Cardiac septum (tissue), 1 donor: ENCODE measurements at places on chromosomes 5 and 9.

DNA sequence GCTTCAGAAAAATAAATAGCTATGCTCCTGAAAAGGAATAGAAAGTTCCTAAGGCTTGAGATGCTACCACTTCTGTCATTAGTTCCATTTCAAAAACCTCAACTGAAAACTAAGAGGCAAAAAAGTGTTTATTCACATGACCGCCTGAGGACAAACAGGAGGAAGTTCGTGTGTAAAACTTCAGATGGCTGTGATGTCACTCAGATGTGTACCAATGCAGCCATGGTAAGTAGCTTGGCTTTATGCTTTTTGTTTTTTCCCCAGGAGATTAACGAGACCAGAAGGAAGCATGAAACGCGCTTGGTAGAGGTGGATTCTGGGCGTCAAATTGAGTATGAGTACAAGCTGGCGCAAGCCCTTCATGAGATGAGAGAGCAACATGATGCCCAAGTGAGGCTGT lies 33.0 kb downstream of the LMNB1 start:
- DNase-seq: no peak

GRCh38 chr9:106420511-106420944 lies 442.4 kb upstream of the ZNF462 start:
- no peak for DNase-seq

DNA sequence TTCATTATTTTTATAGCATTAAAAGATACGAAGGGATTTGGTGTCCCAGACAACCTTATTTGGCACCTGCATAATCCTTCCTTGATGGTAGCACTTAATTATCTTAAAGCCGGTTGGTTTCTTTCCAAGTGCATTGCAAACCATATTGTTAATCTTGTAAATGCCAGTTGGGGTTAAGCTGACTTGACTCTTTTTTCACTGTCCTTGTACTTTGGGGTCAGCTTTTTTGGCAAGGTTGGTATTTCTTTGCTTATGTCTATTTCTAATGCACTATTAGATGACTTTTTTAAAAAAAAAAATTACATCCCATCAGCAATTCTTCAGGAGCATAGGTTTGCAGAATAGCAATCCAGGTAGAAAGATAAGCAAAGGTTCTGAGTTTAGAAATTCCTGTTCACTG lies 466.8 kb upstream of the TLE4 start:
- no peak for DNase-seq

GRCh38 chr5:116389601-116390000 lies 185.0 kb downstream of the SEMA6A start:
- DNase-seq: no peak

GRCh38 chr5:132500931-132501628 lies 10.5 kb upstream of the IRF1 start:
- no peak for DNase-seq

GRCh38 chr5:56358046-56358445 lies 124.9 kb upstream of the ANKRD55 start:
- no peak for DNase-seq

- DNase-seq: no peak
These were observed 69.0 kb upstream of the SMC2 start for GRCh38 chr9:104025104-104025503.

DNA sequence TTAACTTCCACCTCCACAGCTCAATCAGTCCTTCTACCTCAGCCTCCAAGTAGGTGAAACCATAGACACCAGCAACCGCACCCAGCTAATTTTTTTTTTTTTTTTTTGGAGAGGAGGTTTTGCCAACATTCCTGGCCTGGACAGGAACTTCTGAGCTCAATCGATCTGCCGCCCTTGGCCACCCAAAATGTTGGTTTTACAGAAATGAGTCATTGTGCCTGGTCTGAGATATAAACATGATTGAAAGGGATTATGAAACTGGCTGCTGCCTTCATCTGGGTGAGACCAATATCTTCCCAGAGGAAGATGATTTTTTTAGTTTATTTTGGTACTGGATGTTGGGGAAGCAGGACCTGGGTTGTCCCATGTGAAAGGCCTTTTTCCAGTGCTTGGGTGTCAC lies 9.2 kb downstream of the TAF11L12 start:
- DNase-seq: no peak

GRCh38 chr9:19404283-19405075 lies 4.3 kb upstream of the ACER2 start:
- DNase-seq: no peak

GRCh38 chr9:38067859-38068681 lies 957 bp downstream of the SHB start:
- no peak for DNase-seq

GRCh38 chr5:6372251-6373080 lies 5.9 kb downstream of the MED10 start:
- DNase-seq: no peak

GRCh38 chr9:119091074-119091473 lies 278.2 kb downstream of the BRINP1 start:
- no peak for DNase-seq

DNA sequence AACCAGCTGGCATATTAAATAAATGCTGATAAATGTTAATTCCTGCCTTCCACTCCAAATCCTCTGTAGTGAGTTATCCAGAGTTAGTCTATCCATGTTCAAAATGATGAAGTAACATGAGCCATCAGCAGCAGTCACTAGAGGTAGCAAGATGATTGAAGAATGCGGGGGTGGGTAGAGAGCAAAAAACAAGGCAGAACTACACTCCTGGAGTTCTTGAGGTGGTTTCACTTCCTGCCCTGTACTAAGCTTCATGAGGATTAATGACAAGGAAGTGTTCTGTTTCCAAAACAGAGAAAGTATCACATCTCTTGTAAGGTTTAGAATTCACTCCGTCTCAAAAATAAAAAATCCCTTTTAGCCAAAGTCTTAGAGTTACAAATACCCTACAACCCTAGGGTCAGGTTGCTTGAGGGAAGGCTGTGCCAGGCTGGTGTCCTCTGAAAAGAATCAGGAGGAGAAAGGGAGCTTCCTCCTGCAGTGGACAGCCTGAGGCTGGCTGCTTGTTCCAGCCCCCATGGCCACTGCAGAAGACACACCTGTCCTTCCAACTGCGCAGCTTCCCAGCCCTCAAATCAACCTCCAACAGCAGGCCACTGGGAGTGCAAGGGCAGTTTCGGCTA lies 180.2 kb downstream of the DENND1A start:
- DNase-seq: no peak

- DNase-seq: no peak
These were observed 253 bp downstream of the SLC12A2 start for GRCh38 chr5:128083811-128084227.

- DNase-seq: no peak
These were observed 422.7 kb upstream of the PAPPA start for GRCh38 chr9:115730845-115731244.

- no peak for DNase-seq
These were observed 171.6 kb downstream of the TARS1 start for GRCh38 chr5:33612386-33612785.

DNA sequence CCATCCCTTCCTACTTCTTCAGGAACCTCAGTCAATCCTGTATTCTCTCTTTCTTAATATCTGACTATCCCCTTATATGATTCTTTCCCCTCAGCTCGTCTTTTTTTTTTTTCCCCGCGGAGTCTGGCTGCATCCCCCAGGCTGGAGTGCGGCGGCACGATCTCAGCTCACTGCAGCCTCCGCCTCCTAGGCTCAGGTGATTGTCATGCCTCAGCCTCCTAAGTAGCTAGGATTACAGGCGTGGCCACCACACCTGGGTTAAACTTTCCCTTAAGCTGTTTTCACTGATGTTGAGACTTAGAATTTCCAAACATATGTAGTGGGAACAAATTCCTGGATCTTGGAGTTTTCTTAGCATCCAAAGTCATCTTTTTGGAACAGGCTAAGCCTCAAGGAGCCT lies 13.3 kb upstream of the RUSC2 start:
- no peak for DNase-seq

GRCh38 chr5:13553896-13554295 lies 390.6 kb downstream of the DNAH5 start:
- no peak for DNase-seq

GRCh38 chr5:42875785-42876374 lies 64.2 kb upstream of the SELENOP start:
- DNase-seq: no peak

GRCh38 chr5:18323891-18324290 lies 689.6 kb downstream of the TAF11L14 start:
- DNase-seq: no peak

DNA sequence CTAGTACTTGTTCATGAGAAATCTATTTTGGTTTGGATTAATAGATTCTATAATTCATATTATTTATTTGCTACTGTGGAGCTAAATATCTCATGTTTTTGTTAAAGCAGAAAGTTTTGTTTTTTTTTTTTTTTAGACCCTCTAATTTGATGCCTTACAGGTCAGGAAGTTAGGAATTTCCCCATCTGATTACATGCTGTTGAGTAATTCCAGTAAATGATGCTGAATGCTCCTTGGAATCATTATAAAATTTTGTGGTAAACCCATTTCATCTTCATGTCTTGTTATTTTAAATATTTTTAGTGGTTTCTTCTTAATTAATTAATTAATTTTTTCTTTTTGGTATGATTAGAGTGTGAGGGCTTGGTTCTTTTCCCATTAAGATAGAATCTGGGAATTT lies 35.6 kb downstream of the NNT start:
- no peak for DNase-seq

DNA sequence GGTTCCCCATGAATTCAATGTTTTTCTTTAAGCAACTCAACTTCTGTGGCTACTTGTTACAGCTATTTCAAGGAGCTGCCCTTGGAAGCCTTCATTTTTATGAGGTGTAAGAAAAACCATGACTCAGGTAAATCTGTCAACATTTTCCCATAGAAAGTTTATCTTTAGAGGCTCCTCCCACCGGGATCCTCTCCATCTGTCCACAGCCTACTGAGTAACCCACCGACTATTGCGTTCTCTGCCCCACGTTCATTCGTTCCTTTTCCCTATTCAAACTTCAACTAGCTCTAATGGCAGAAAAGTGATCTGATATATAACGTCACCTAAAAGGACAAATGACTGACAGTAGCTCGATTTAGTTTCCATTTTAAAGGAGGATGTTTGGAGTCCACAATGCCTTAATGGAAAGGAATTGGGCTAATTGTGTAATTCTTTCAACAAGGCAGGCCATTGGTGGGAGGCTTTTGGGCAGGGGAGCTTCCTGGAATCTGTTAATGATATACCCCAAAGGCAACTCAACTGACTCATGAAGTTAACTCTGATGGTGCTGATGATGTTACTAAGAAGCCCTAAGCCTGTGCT lies 29.3 kb upstream of the NR3C1 start:
- no peak for DNase-seq

DNA sequence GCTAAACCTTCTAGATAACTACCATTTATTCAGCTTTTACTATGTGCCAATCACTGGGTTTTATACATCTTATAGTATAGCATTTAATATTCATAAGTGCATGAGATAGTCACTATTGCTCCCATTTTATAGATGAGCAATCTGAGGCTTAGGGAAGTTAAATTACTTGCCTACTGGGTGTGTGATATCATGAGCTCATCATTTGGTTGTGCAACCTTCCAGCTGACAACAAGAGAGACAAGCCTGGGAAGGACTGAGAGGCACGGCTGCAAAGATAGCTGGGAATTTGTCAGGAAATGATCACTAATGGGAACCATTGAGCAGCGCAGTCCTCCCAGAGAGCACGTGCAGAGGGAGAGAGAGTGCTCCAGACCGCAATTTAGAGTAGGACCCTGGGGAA lies 481.6 kb upstream of the KIF2A start:
- DNase-seq: no peak

- peak; percentile 96 for DNase-seq
These were observed 34.6 kb upstream of the NEK6 start for GRCh38 chr9:124222918-124223720.

- DNase-seq: no peak
These were observed 118.0 kb downstream of the VAV2 start for GRCh38 chr9:133874060-133874657.

DNA sequence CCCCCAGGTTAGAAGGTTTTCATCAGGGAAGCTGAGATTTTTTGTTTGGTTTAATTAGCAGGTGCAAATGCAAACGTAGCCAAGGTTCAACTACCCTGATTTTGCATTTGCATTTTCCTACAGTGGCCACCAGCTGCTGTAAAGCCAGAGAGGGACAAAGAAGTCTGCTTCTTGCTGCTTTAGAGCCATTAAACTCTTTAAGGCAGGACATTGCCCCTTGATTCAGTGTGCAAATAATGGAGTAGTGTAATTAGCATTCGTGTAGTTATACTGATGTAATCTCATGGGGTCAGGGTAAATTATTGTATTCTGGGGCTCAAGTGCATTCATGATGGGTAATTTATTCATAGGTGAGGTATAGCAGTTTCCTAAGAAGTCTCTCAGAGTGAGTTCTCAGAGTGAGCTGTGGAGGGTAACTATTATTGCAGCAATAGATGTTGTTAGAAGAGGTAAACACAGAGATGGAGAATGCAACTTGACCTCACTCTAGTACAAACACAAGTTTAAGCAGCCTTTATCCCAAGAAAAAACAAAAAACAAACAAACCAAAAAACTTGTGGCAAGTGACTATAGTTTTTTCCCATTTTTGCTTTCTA lies 526.5 kb downstream of the KIF4B start:
- no peak for DNase-seq

DNA sequence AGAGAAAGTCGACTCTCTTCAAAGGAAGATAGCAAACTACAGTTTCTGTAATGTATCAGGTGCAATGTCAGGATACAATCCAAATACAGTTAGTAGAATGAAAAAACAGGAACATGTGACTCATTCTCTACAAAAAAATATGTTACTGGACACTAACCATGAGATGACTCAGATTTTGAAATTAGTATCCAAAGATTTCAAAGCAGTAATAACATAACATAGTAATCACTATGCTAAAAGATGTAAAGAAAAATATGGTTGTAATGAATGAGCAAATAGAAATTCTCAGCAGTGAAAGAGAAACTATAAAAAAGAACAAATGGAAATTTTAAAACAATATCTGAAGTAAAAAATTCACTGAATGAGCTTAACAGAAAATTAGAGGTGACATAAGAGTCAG lies 42.3 kb downstream of the SHOC1 start:
- no peak for DNase-seq

DNA sequence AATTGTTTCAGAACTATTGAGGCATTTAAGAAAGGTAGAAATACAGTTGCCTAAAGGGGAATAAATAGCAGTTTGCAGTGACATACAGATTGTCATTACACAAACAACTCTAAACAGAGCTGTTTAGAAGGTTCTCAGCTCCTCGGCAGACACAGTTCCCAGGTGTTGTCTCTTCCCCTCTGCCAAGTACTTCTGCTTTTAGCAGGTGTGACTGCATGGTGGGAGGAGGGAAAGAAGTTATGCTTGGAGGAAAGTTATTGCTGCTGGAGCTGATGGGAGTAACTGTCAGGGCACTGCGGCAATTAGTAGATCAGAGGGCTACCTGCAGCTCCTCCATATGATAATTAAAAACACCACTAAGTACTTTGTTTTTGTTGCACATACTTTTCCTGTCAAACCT lies 14.5 kb downstream of the EDIL3 start:
- no peak for DNase-seq

DNA sequence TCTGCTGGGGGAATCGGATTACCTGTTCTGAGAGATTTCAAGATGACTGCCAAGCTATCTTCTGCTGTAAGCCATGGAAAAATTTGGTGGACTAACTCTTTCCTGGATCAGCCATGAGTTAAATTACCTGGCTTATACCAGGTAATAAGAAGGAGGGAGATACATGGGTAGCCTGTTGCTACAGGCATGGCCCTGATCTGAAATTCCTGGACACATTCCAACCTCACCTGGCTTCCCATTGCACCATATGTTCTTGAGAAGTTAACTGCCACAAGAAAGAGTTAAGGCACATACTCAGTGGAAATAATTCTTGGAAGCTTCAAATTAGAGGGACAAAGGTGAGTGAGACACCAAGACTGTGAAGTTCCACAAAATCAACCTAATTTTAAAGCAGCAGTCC lies 371.3 kb downstream of the ACTL7B start:
- no peak for DNase-seq

GRCh38 chr5:64285188-64286130 lies 119.8 kb downstream of the RNF180 start:
- no peak for DNase-seq
